Nephron progenitor cell (in vitro differentiated cells): ENCODE measurements at places on chromosomes 6 and 20.

DNA sequence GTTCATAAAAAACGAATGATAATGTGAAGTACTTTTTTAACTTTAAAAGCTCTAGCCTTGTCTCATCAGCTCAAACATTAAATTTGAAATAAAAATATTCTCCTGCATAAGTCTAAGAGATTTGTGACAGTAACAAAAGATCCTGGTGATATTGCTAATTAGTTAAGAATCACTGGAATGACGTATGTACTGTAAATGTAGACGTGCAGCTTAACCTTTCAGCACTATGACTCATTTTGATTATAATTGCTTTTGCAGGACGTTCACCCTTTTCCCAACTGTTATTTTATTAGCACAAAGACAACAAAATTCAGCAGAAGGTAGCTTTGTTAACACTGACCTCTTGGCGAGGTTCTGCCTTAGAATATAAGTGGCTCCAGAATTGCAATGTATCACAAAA, 68.6 kb downstream of the TENT5A start:
- no peak for DNase-seq

DNA sequence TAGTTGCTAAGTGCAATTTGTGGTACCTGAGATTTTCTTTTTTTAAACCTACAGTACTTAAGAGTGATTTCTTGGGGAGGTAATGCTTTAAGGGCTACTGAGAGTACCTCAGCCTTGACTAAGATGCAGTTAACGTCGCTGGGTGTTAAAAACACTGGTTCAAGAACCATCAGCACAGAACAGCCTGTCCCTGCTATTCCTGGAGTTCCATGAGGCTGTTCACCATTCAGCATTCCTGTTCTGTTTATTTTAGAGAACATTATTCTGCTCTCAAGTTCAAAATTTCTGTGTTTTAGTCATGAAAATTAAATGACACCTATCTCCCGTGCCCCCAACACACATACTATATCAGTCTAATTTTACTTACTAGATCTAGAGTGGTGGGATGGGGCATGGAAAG, 1.7 kb upstream of the PRELID3B start:
- DNase-seq = no peak

GRCh38 chr6:10505529-10505928, 15.6 kb upstream of the GCNT2 start:
- DNase-seq = no peak

DNA sequence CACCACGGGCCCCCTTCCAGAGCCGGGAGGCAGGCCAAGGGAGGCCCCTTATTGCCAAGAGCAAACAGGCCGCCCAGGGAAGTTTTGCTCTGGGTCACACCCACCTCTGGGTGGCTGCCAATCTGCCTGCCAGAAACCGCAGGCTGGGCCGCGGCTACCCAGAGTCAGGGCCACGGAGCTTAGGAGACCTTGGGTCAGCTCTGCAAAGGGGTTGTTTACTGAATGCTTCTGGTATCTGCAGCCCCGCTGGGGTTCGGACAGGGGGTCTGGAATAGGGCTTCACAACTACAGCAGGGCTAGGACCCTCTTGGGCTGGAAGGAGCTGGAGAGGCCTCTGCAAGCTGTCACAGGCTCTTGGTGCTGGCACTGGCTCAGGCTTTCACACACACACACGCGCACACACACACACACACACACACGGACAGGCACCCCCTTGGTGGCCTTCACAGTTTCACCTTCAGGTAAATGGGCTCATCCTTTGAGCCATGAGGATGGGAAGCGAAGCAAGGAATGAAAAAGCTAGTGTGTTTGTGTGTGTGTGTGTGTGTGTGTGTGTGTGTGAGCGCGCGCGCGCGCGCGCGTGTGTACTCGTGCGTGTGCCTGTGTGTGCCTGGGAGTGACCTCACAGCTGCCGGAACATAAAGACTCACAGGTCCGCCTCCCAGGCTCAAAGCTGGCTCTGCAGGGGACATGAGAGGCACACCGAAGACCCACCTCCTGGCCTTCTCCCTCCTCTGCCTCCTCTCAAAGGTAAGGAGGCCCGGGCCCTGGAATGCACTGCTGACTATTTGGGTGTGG, at the start of gene CCN5:
CCN5 (plus strand) TSS at position 669 of the 798 bp plus-strand sequence; CDS start at position 691, 22 bp downstream.
- no peak for DNase-seq

DNA sequence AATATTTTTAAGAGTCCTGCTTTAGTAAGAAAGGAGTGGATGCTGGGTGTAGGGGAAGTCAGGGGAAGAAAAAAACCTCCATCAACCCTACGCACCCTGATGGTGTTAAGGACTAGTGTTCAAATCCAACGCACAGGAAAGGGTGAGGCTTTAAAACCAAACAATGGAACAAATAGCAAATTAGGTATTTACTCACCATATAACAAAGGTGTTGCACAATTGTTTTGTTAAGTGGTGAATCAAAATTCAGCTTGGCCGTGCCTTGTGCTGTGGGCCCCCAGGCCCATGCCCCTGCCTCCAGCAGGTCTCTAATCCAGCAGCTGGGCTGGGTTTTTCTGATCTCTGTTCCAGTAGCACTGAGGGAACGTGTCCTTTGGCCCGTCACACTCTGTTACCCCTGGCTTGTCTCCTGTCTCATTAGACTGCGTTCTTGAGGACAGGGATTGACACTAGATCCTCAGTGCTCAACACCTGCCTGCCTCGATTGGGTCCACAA, 11.8 kb downstream of the FAM83D start:
- no peak for DNase-seq

GRCh38 chr6:30002871-30003270, 58.2 kb upstream of the POLR1H start:
- DNase-seq = no peak

DNA sequence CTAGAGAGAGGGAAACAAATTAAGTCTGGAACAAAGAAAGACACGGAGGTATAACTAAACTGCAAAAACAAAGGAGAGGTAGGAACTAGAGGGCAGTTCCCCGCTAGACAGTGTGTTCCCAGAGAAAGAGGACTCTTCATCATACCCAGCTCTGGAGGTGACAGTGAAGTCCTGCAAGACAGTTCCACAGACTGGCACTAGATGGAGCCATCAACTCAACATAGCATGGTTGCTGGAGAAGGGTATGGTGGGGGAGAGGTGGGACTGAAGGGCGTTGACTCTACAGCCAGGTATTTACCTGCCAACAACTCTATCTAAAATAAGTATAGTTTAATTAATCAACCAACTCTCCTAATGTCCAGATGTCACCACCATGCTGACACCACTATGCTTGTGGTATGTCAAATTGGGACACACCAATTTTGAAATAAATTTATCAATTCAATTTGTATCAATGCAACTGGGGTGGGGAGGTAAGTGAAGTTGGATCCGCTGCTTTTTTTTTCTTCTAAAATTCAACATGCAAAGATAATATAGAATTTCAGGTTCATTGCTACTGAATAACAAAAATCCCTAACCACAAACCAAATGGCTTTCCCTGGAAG, 9.7 kb downstream of the BACH2 start:
- peak; percentile 55 for DNase-seq

DNA sequence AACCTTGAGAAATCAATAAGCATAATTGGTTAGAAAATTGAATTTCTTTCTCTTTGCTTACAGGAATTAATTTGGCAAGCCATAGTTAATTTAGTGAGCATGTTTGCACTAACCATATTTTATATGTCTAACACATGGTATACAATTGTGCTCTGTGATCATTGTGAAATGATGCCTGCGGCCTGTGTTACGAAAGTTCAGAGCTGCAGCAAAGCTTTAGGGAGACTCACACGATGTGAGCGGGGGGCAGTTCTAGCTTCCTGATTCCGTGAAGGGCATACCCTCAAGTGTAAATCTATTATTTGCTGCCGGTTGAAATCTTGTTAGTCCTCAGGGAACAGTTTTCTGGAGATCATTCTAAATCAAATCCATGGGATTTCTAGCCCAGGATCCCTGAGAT, 25.5 kb upstream of the ADTRP start:
- no peak for DNase-seq

- no peak for DNase-seq
Observed at GRCh38 chr6:167746390-167746907, 80.3 kb upstream of the AFDN start.

DNA sequence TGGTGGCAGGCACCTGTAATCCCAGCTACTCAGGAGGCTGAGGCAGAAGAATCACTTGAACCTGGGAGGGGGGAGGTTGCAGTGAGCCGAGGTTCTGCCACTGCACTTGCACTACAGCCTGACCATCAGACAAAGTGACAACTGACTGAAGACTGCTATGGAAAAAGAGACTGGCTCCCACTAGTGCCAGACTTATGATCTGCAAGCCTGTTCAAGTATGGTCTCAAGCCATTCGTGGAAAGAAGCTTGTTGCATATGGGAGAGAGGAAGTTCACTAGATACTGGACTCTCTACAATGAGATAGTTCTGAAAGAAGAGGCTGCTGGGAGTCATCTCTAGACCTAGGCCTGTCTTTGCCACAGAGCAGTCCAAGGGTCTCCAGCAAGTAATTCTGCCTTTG, 26.7 kb downstream of the MDN1 start:
- DNase-seq = no peak

DNA sequence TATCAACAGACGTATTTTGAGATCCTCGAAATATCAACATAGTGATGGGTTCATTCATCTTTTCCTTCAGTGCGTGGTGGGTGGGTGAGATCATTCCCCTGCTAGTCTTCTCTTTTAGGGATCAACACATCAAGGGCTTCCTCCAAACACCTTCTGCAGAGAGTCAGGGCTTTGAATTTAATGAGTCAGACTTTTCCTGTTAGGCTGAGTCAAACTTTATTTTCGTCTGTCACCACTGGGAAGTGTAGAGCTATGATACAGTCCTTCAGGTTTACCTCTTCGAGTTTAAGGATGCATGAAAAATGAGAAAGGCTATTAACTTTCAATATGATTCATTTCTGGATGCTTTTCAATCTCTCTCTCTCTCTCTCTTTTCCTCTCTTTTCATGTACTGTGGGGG, 189.1 kb downstream of the BMP2 start:
- no peak for DNase-seq

DNA sequence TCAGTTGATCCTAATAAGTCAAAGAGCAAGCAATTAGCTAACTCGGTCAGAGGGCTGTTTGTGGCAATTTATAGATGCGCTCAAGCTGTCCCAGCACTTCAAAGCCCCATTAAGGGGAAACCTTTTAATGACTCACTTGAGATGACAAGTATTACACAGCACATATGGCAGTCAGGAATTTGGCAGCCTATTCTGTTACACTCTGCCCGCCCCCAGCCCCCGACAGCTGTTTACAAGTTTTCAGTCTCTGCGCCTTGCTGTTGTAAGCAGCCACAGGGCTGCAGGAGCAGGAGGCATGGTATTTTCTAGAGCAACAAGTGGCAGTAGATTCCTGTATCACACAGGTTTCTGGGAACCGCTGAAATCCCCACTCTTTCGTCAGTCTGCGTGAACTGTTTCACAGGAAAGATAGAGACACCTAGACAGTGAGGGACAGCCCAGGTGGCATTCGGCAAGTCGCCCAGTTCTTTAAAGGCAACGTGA, 263.0 kb downstream of the FOXC1 start:
- DNase-seq = peak; percentile 68

DNA sequence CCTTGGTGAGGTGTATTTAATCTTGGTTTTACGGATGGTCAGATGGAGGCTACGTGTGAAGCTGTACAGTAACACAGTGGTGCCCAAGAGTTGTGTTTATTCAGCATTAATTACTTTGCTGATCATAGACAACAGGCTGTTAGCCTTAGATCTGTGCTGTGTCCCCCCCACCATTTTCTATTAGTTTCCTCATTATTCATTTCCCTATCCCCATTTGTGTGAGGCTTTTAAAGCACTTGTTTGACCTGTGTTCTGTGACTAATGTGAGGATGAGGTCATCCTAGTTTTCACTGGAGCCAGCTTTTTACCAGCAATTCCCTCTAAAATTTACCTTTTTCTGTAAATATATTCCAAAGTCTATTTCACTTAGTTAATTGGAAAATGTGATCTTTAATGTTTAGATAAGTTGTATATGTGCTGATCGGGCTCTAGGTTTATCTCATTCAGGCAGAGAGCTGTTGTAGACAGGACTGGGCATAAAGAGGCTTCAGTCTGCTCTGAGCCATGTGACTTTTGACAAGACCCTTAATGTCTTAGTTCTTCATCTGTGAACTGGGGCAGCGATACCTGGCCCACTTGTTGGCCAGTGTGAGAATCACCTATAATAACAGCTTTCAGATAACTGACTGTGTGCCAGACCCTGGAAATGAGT, 8.4 kb downstream of the MAPRE1 start:
- DNase-seq = no peak

DNA sequence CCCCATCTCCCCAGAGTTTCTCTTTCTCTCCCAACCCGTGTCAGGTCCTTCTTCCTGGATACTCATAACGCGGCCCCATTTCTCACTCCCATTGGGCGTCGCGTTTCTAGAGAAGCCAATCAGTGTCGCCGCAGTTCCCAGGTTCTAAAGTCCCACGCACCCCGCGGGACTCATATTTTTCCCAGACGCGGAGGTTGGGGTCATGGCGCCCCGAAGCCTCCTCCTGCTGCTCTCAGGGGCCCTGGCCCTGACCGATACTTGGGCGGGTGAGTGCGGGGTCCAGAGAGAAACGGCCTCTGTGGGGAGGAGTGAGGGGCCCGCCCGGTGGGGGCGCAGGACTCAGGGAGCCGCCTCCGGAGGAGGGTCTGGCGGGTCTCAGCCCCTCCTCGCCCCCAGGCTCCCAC, at the start of gene HLA-F:
HLA-F (plus strand) TSS at position 173 of the 404 bp plus-strand sequence; CDS start at position 203, 30 bp downstream.
- peak; percentile 61 for DNase-seq

DNA sequence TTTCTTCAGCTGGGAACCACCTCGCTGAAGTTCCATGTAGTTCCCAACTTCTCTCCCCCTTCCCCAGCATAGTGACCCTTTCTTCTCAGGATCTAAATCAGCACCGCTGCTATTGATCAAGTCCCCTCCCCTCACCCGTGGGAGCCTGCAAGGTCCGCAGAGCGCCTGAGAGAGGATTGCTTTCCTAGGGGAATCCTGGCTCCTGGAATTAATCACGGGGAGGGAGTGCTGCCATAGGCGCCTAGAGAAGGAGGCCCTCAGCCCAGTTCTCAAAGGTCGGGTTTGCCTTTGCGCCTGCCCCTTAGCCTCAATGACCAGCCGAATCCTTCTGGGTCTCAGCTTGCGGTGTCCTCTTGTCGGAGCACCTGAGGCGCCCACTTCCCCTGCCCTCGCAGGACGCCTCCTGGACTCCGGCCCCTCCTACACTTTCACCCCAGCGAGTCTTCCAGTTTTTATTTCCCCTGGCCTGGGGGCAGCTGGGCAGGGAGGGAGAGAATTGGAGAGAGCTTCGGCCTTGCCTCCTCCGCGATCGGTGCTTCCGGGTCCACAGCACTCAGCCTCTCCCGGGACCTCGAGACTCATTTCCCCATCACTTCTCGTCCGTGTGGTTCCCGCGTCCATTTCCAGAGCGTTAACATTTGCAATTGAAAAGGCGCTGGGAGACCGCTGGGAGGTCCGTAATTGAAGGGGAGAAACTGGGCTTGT, 3.1 kb upstream of the NKX2-2 start:
- no peak for DNase-seq

DNA sequence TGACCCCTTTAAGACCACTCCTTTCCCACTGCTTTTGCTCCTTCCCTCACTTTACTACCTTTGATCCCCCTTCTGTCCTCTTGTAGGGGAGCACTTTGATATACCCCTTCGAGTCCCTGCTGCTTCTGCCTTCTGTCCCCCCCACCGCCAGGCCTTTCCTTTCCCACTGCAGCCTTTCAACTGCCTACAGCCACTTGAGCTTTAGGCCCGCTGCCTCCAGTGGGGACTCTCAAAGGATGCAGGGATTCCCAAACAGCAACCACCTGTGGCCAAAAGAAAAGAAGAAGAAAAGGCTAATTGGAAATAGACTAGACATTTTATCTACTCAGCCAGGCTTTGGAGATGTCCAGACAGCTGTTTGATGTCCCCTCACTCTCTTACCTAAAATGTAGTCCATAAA, 77.0 kb upstream of the DTNBP1 start:
- no peak for DNase-seq
